Activated CD4-positive, alpha-beta T cell treated with anti-CD3 and anti-CD28 coated beads for 4 hours (primary cell): ENCODE measurements at places on chromosomes 5 and 9.

- no peak for DNase-seq
These were observed 100.4 kb upstream of the PAM start for GRCh38 chr5:102654559-102655349.

DNA sequence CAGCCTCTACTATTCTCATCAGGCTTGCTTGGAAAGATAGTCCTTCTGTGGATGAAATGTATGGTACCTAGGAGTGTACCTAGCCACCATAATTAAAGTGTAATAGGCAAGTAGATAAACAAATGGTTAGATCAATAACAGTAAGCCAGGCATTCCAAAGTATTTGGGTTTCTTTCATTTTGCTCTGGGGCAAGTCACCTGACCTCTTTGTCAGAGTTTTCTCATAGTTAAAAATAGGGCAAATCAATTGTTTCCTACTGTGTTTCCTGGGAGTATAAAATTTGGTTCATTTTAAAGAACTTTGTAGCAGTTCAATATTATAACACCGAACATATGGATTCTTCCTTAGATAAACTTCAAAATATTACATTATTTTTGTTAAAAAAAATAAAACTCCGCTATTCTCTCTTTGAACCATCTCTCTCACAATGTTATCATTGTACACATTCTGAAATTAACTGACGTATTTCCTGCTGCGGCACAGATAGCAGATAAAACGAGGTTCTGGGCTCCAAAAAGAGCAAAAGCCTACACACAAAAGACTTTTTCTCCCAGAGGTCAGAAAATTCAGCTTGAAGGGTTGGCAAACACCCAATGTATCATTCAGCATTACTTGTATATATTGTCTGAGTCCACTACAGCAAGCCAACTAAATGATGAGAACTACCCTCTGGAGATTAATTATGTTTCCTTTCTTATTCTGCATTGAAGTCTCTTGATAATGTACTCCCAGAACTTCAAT is 267.9 kb downstream of the COX7C start:
- no peak for DNase-seq

DNA sequence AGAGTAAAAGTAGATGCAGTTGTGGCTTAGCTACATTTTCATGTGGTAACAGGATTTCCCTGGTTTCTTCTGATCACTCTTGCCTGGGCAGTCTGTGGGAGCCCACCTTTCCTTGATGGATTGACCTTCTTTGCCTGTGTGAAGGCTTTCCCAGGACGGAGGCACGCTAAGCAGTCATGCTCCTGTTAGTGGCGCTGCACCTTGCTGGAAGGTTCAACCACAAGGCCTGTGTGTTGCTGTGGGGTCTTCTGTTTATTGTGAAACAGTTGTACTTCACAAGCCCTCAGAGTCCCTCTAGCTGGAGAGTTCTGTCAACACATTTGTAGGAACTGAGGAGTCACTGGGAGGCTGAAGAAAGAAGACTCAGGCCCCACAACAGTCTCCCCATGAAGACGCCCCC is 402.0 kb downstream of the IRX1 start:
- DNase-seq = no peak

DNA sequence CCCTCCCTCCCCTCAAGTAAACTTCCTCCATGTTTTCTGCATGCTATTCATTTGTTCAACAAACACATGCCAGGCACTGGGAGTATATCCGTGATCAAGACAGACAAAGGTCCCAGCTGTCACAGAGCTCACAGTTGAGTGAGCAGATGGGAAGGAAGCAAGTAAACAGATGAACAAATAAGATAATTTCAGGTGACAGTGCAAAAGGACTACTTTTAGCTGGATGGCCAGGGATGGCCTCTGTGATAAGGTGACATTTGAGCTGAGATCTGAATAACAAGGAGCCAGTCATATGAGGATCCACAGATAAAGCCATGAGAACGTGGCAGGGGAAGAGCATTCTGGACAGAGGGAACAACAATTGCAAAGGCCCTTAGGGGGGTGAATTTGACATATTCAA is 121.7 kb upstream of the RAD23B start:
- no peak for DNase-seq

DNA sequence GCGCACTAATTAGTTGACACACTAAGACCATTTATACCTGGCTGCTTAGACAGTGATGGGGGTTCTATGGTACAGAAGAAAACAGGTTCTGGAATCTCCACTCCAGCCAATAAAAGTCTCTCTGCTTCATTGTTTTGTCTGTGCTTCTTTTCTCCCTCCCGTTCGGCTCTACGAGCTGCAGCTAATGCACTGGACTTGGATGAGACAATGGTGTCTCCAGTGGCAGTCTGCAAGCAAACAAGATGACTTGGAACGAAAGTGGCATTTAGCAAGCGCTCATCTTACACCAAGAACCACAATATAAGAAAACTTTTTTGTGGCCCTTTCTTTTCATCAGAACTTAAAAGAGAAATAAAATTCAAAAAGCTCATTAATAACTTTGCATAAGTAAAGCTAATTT is 30.2 kb downstream of the GFM2 start:
- no peak for DNase-seq

- no peak for DNase-seq
These were observed 1670.1 kb upstream of the CDH9 start for GRCh38 chr5:28708472-28708871.

- no peak for DNase-seq
These were observed 33.4 kb upstream of the TTC1 start for GRCh38 chr5:159975462-159976019.

DNA sequence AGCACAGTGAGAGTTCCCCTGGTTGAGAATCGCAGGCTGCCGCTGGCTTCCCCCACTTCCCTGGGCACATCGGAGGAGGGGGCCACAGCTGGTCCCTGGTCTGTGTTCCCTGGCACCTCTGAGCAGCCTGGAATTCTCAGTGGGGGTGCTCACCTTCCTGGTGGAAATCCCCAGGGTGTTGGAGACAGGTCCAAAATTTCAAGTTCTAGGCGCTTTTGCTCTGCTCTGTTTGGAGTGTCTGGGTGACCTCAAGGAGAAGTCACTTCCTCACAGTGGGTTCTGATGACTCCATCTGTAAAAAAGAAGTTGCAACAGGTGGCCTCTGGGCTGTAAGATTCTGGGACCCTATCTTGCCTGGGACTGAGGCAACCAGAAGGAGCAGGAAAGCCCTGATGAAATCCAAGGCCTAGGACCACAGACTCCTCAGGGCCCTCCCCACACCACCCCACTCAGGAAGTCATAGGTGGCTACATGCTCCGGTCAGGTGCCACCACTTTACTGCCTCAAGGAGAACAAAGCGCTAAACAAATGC is at the start of gene TRAF1:
Gene TRAF1 (minus strand): TSS at position 400 of the 532 bp plus-strand sequence. CDS start 721 bp downstream, outside the sequence.
- DNase-seq = no peak

- DNase-seq = no peak
These were observed 289.6 kb downstream of the GABRB2 start for GRCh38 chr5:161256957-161257356.

GRCh38 chr5:54229041-54229780 is 81.2 kb downstream of the ARL15 start:
- DNase-seq = peak; percentile 58

DNA sequence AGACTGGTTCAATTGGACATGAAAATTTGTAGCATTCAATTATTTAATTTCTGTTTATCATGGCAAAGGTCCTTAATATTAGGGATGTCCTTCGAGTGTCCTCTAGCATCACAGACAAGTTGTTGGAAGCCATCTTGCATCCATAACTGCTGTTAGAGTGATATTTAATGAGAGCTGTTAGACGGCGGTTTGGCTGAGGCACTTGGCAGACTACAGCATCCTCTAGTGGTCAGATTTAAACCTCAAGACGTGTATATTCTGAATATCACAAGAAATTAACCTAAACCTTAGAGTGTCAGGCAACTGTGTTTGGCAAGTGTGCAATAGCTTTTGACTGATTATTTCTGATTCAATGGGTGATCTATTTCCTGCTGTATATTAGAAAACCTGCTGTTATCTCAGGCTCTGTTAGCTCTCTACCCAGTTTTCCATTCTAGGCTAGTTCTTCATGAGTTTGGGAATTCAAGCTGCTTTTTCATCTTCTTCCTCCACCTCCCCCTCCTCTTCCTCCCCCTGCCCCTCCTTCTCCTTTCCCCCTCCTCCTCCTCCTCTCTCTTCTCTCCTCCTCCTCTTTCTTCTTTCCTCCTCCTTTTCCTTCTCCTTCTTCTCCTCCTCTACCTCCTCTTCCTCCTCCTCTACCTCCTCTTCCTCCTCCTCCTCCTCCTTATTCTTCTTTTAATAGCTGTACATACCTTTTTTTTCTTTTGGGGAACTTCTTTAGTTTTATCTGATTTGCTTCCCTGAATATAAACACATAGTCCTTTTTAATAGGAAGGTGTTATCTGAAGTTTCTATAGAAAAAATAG is 8.6 kb downstream of the SPINK1 start:
- peak; percentile 29 for DNase-seq

DNA sequence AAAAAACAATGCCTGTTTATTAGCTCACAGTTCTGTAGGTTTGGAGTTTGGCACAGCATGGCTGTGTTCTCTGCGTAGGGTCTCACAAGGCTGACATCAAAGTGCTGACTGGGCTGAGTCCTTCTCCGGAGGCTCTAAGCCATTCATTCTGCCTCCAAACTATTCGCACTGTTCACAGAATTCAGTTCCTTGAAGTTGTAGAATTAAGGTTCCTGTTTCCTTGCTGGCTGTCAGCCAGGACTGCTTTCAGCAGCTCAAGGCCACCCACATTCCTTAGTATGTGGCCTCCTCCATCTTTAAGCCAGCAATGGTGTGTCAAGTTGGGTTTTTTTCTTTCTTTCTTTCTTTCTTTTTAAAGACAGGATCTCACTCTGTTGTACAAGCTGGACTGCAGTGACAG is 161.9 kb downstream of the CDH6 start:
- DNase-seq = no peak

- DNase-seq = no peak
These were observed 1.7 kb downstream of the IFNA10 start for GRCh38 chr9:21205204-21205603.

DNA sequence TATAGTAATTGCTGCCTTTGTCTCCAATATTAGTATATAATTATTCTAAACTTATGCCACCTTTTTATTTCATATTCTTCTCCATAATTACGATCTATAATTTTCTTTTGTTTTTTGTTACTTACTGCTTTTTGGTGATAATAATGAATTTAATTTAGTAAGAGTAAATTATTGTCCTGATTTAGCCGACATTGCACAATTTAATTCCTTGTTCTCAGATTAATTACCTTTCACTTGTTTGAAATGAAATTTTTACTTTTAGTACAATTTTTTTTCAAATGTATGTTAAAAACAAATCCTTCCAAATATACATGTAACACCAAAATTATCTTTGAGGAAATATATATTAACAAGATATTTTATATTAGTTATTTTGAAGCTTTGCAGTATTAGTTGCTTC is 163.3 kb downstream of the GIN1 start:
- no peak for DNase-seq

GRCh38 chr9:125601961-125602360 is 105.0 kb downstream of the MAPKAP1 start:
- no peak for DNase-seq

DNA sequence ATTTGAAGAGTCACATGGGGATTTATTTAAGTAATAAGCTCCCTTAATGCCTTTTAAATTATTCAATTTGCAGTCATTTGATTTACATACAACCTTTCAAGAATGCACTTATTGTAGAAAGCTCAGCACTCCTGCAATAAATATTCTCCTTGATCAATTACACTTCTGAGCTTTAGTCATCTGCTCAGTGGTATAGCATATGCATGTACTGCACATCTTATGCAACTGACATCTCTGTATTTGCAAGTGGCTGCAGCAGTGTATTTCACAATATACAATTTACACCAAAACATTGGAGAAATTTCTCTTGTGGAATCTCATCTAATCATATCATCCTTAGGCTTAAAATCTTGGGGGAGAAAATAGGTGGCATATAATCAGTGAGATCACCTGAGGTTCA is 325.7 kb downstream of the SLF1 start:
- no peak for DNase-seq

GRCh38 chr9:126232461-126232860 is 94.2 kb upstream of the MVB12B start:
- DNase-seq = no peak

DNA sequence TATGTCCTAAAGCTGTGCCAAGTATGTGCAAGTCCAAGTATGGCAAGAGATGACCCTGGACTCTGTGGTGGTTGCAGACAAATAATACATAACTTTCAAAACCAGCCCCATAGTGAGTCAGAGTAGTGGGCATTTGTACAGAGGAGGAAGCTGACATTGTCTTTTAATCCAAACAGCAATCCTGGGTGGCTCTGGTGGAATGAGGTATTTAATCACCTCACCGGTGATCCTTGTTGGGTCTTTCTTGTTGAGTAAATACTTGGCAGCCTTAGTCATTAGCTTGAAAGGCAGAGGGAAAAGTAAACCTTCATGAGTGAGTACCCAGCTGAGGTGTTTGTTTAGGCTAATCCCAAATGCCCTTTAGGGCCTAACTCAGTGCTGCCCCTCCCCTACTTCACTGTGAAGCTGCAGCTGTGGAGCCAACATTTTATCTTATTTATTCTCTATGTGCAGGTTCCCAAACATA is 148.7 kb upstream of the SLC12A2 start:
- no peak for DNase-seq

- peak; percentile 82 for DNase-seq
These were observed 438 bp downstream of the SOX30 start for GRCh38 chr5:157651623-157652376.

GRCh38 chr5:10601246-10602030 is 37.6 kb downstream of the ANKRD33B start:
- DNase-seq = no peak

GRCh38 chr9:93245437-93245970 is 61.6 kb downstream of the WNK2 start:
- DNase-seq = no peak

DNA sequence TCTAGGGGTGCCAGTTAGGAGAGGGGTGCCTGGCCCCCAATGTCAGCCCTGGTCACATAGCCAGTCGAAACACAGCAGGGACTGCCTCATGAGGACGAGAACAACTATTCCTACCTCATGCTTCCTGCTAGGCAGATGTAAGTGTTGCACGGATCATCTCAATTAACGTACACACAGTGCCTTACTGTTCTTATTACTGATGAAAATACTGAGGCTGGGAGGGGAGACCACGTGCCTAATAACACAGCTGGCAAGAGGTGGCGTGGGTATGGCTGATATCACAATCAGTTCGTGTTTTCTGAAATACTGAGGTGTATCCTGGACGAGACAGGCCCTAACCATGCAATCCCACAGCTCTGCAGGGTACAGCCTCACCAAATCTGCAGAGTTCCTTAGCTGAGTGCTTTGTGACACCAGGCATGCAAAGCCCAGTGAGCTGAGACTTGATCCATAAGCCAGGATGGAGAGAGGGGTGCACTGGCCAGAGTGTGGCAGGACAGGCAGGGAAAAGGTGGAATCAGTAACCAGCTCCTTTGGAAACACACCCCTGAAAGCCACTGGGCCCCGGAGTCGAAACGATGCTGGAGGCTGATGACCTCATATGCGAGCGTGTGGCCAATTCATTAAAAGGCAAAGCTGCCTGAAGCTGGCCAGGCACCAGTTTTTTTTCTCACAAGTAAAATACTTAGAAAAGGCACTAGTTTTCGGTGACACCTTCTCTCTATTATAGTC is 63.9 kb downstream of the PRRT1B start:
- DNase-seq = no peak
